ENCODE measurements at places on chromosomes 1 and 21.

- DNase-seq = peak; percentile 45
These were observed 476 bp downstream of the BATF3 start for GRCh38 chr1:212699104-212699624.

DNA sequence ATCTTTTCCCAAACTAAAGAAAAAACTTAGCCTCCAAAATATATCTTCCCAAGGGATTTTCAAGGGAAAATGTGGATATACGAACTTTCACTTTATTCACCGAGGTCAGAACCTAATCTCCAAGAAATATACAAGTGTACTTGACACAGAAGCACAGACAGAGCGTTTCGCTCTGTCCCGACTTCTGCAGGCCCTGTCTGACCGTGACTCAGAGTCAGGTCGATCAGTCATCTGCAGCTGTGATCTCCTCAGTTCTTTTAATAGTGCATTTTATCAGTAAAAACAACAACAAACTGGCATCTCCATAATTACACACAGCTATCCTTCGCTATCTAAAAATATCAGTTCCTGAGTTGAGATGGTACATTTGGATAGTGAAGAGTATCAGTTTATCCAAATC, 226.6 kb downstream of the TM2D1 start:
- DNase-seq = no peak

GRCh38 chr1:244801246-244801645, 34.2 kb upstream of the COX20 start:
- peak; percentile 14 for DNase-seq

- peak; percentile 60 for DNase-seq
These were observed 157.2 kb downstream of the DENND1B start for GRCh38 chr1:197618061-197618460.

DNA sequence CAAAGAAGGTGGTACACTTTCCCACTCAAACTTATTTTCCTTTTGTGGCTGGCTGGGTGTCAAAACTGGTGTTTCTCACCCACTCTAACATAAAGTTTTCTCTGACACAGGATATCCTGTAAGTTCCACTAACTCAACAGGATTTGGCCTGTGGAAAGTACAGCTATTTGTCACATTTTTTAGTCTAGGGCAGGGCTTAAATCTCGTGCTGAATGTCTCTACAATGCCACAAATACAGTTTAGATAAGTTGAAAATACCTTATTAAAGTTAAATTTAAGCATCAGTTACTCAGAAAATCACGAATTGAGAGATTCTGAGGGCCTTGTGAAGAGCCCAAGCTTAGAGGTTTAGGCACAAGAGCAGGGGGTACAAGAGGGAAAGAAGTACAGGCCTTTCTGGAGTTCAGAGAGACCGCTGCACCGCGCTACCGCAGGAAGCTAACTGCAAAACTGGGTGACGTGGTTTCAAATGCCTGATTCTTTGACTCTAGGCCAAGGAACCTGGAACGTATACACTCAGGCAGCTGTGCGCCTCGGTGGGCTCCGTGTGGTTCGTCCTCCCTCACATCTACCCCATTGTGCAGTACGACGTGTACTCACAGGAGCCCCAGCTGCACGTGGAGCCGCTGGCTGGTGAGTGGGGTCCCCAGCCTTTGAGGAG, 23.4 kb upstream of the PWP2 start:
- no peak for DNase-seq

DNA sequence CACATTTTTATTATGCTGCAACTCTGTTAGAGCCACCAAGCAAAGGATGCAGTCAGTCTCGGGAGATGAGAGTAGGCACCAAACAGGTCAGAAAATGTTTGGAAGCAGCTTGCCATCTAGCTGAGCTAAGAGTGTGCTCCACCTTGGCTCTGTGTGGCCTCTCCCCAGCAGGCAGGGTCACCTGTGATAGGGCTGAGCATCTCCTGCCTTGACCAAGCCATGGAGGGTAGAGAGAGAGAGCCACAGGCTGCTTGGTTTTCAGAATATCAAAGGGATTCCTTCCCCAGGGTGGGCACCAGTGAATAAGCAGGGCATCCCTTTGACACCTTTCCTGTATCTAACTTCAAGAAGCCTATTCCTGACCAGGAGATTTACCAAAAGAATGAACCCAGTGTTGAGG, 135.5 kb downstream of the SDCCAG8 start:
- DNase-seq = no peak
